ENCODE measurements at places on chromosomes 3 and 15.

- no peak for DNase-seq
Measured at GRCh38 chr15:57147621-57148020, 228.7 kb upstream of the CGNL1 start.

GRCh38 chr3:168952551-168952950 is 711.0 kb downstream of the MECOM start:
- no peak for DNase-seq

- no peak for DNase-seq
Measured at GRCh38 chr3:118400886-118401285, 633.8 kb downstream of the IGSF11 start.

DNA sequence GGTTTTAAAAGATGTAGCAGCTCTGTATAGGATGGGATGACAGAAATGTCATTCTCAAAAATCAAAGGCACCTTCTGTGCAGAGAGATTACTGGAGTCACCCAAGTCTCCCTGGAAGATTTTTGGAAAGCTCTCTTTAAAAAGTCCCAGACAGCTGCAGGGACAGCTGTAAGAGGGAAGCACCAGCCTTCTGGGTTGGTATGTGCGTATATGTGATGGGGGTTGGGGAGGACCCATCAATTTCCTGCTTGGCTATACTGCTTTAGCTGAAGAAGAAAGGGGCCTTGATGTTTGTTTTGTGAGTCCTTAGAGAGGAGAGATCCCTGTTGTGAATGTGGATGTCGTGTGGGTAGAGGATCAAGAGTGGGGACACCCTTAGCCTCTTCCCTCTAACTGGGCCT is 5.4 kb upstream of the SEC11A start:
- no peak for DNase-seq

DNA sequence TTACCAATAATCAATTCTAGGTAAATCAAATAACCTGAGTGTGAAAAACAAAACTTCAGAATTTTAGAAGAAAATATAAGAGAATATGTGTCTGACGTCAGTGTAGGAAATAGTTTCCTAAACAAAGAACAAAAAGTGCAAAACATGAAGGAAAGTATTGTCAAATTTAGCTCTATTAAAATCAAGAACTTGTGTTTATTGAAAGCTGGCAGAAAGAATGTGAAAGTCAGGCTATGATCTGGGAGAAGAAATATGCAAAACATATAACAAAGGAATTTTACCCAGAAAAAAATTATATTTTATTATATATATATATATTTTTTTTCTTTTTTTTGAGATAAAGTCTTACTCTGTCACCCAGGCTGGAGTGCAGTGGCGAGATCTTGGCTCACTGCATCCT is 129.1 kb upstream of the ANKRD28 start:
- no peak for DNase-seq

DNA sequence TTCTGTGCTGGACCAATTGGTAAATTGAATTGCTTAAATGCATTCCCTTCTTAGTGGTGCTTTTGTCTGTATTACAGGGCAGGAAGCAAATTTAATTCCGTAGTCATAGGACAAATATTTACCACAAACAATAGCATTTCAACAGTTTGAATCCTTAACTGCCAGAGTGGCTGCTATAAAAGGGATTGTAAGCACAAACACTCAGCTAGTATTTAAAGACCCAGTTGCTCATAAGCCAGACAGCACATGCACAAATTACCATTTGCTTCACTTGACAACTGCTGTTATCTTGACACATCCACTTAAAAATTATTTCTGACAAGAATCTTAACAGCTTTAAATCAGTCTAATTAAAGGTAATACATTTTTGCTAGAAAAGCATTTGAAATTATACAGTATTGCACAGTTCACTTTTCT is 490.2 kb upstream of the ADAMTS9 start:
- DNase-seq: no peak
